ENCODE measurements at places on chromosomes 1 and 21. TPM values are rescaled to one million over a fixed set of nuclear protein-coding genes. Genes with fewer than 3 reads are reported as not detected.

Gene ZNF683
- total RNA-seq, result not detected

Gene PLA2G2F
- total RNA-seq, result not detected

DNA sequence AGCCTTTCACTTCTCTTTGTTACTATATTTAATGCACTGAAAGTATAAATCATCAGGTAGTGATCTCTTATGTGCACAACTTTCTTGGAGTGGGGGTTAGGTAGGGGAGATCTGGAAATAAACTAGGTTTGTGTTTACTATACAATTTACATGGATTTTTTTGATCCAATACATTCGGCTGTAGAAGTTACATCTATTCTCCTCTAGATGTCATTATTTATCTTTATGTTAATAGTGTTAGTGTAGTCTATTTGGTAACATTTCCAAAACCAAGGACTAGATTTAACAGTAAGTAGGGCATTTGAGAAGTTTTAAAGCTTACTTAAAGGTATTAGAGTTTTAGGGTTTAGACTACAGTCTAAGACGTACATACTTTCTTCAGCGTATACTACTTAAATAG is 5.4 kb downstream of the VPS45 start:
- H3K27me3 ChIP-seq, result no peaks in the 10 kb centered on the region
- H3K4me3 ChIP-seq, result no peak overlapping the region
- peaks cover 20% of the 10 kb centered on the region for H3K4me1 ChIP-seq
- DNase-seq, result no peak
- H3K27ac ChIP-seq, result no peak overlapping the region

GRCh38 chr1:33343539-33343938 is 22.6 kb upstream of the A3GALT2 start:
- no peak overlapping the region for H3K4me3 ChIP-seq
- H3K4me1 ChIP-seq, result peaks cover 48% of the 10 kb centered on the region
- H3K27me3 ChIP-seq, result no peaks in the 10 kb centered on the region
- no peak for DNase-seq

Gene SLAMF6
- 50.1 TPM for total RNA-seq
